ENCODE measurements at places on chromosomes 6 and 20.

- no peak for DNase-seq
These were observed 7.8 kb downstream of the IL22RA2 start for GRCh38 chr6:137165375-137166246.

DNA sequence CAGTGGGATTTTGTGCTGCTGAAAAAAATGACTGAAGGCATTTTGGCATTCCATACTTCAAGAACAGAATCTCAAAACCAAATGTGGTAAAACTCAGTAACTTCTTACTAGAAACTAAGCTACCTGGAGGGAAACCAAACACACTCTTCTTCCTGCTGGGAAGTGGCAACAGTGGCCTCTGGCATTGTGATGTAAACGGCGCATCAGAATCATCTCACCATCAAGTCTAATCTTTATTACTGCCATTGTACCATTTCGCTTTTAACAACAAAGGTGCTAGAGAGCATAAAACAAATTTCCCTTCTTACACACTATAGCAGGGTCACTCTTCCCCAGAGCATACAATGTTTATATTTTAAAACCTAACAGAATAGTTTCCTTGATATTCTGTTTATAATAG, 101.6 kb upstream of the CEP162 start:
- no peak for DNase-seq

DNA sequence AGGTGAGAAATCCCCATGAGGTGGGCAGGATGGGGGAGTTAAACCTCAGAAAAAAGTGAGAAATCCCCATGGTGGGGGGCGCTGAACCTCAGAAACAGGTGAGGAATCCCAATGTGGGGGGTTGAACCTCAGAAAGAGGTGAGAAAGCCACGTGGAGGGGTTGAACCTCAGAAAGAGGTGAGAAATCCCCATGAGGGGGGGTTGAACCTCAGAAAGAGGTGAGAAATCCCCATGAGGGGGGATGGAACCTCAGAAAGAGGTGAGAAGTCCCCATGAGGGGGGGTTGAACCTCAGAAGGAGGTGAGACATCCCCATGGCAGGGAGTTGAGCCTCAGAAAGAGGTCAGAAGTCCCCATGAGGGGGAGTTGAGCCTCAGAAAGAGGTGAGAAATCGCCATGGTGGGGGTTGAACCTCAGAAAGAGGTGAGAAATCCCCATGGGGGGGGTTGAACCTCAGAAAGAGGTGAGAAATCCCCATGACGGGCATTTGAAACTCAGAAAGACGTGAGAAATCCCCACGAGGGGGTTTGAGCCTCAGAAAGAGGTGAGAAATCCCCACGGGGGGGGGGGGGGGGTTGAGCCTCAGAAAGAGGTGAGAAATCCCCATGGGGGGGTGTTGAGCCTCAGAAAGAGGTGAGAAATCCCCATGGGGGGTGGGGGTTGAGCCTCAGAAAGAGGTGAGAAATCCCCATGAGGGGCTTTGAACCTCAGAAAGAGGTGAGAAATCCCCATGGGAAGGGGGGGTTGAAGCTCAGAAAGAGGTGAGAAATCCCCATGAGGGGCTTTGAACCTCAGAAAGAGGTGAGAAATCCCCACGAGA, 14.3 kb upstream of the GOPC start:
- DNase-seq = peak; percentile 61

DNA sequence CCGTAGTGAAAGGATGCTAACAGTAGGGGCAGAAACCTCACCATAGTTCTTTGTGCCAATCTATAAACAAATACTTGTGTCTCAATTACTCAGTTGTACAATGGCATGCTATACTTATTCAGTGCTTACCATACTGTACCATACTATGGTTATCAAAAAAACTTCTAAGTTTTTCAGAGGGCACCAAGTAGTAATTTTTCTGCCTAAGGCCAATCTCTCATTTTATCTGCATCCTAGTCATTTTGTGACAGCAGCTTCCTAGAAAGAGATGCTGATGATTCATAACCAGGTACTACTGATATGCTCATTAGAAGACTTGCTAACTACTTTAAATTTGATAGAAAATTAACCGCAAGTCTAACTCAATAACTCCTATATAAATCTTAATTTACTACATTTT, 42.9 kb downstream of the TMEM244 start:
- no peak for DNase-seq

GRCh38 chr20:25090492-25091429, 8.8 kb upstream of the VSX1 start:
- DNase-seq = peak; percentile 79

- no peak for DNase-seq
These were observed 9.2 kb downstream of the TGM3 start for GRCh38 chr20:2305029-2305428.
